ENCODE measurements at places on chromosomes 4 and X.

DNA sequence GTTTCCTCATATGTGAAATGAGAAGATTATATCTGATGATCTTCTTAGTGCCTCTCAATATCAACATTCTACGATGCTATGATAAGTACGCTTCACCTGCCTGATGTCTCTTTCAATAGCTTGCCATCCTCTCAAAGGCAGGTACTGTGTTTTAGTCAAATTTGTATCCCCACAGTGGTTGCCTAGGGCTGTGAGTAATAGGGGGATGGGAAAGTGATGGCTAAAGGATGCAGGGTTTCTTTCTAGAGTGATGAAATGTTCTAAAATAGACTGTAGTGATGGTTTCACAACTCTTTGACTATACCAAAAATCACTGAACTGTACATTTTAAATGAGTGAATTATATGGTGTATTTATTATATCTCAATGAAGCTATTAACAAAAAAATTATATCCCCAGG is 142.8 kb downstream of the HS6ST2 start:
- DNase-seq: no peak

- DNase-seq: no peak
Observed at GRCh38 chrX:102744307-102744706, 23.8 kb downstream of the GPRASP3 start.

DNA sequence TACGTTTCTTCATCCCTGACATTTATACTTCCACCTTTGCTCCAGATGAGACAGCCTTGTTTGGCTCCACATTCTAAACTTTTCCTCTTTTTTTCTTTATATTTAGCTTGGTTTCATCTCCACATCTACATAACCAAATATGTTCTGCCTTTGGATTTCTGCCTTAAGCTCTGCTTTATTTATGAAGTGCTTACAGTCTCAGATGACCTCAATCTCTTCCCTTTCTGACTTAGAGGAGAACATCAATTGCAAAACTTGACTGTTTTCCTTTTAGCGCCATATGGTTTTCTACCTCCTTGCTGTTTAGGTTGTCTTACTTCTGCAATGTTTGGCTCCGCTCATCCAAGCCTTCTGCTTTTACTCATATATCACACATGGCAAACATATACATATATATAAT is 7.5 kb downstream of the ASB5 start:
- DNase-seq: no peak

- DNase-seq: peak; percentile 33
Observed at GRCh38 chrX:53186351-53186750, 38.7 kb downstream of the KDM5C start.

- no peak for DNase-seq
Observed at GRCh38 chr4:182531555-182532162, 288.5 kb downstream of the TENM3 start.

DNA sequence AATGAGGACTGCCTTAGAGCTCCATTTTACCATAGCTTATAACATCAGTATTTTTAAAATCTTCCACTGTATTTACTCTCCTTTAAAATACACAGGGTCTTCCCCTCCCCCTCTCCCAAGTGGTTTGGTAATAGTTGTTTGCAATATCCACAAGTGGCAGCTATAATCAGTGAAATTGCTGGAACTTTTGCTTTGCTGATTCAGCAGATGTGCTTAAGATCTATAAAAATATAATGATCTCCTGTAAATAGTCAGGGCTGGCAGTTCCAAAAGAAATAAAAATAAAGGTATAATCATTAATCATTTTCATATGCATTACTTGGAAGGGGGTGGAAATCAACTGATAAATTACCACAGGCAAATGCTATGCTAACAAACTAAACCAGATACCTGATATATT is 345.2 kb downstream of the KLHL13 start:
- DNase-seq: no peak

GRCh38 chrX:103687073-103687695 is 685 bp upstream of the MORF4L2 start:
- peak; percentile 83 for DNase-seq

GRCh38 chrX:72526534-72527508 is 45.8 kb downstream of the HDAC8 start:
- DNase-seq: no peak

DNA sequence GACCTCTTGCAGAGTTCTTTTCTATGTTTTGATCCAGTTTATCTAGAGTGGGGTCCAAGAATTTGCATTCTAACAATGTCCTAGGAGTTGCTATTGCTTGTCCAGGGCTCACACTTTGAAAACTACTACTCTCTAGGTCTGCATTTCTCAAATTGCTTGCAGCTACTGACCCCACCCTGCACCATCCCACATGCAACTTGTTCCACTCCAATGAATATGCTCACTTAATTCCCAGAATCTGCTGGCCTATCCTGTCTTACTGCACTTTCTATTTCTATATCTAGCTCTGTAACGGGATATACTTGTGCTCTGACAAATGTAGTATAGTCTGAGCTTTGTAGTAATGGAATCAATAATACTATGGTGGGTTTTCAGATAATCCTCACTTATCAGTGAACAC is 570.3 kb downstream of the IQCM start:
- no peak for DNase-seq

DNA sequence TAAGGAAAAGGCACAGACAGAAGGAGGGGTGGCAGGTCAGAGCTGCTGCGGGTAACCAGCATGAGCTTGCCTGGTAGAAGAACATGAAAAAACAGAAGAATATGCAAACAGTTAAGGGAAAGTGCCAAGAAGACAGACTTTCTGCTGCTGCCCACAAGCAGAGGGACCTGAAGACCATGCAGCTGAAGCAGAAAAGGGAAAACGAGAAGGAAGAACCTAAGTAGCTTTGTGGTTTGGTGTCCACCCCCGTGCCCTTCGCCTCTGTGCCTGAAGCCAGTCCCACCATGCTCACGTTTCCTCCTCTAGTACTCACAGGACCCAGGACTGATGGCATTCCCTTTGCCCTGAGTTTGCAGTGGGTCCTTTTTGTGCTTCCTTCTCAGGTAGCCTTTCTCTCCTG is 62.8 kb downstream of the UBA6 start:
- DNase-seq: no peak

- DNase-seq: no peak
Observed at GRCh38 chr4:129146639-129147038, 50.7 kb downstream of the C4orf33 start.

DNA sequence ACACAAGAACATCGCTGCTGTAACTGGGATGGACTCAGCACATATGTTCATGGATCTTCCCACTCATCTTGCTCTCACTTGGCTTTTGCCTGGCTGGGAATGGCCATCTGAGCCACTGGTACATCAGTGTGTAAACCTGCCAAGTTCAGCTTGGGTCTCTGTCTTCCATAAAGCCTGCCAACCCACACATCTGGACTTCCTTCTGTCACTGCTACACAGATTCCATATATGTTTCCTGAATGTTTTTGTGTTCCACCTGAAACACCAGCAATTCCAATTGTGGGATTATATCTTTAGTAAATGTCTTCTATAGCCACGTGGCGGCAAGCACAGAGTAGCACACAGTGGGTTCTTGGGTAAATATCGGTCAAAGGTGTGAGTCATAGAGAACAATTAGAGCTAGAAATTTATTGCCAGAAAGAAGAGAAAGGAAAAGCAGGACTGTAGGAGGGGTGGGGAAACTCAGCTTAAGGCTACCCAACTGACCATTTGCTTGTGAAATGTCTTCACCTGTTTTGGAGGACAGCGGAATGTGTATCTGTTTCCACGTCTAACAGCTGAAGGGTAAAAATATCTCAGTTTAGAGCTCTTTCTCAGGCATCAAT is 125.9 kb downstream of the MFAP3L start:
- no peak for DNase-seq

DNA sequence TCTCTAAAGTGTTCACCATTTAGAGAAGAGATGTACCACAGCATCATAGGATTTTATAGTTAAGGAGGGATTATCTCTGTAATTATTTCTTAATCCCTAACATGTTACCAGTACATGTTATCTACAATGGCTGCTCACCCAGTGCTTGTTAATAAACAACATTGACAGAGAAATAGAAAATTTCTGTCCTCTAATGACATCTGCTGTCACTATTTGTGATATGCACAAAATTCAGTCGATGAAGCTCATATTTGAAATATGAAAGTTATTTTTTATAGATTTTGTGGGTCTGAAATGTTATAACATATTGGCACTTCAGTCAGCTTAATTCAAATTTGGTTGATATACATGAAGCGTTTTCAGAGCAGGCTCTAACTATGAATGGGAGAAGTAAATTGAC is 48.8 kb upstream of the GRXCR1 start:
- no peak for DNase-seq

GRCh38 chrX:70592091-70592490 is 147.5 kb downstream of the DLG3 start:
- no peak for DNase-seq

GRCh38 chr4:170001745-170002267 is 24.4 kb downstream of the MFAP3L start:
- no peak for DNase-seq

DNA sequence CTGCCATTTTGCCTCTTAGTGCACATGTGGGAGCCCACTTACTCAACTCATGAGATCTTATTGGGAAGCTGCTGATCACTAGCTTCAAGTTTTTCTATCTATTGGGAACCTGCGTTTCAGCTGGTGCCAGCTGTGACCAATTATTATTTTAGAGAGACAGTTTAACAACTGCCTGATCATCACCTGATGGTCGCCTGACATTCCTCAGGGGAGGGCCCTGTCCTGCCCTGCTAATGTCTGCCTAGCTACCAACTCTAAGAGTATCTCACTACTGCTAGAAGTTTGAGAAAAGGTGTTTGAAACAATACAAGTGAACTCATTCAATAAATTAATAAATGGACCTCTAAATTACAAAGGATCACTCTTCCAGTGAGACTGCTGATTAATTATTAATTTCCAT is 95.5 kb downstream of the PCDH7 start:
- no peak for DNase-seq

DNA sequence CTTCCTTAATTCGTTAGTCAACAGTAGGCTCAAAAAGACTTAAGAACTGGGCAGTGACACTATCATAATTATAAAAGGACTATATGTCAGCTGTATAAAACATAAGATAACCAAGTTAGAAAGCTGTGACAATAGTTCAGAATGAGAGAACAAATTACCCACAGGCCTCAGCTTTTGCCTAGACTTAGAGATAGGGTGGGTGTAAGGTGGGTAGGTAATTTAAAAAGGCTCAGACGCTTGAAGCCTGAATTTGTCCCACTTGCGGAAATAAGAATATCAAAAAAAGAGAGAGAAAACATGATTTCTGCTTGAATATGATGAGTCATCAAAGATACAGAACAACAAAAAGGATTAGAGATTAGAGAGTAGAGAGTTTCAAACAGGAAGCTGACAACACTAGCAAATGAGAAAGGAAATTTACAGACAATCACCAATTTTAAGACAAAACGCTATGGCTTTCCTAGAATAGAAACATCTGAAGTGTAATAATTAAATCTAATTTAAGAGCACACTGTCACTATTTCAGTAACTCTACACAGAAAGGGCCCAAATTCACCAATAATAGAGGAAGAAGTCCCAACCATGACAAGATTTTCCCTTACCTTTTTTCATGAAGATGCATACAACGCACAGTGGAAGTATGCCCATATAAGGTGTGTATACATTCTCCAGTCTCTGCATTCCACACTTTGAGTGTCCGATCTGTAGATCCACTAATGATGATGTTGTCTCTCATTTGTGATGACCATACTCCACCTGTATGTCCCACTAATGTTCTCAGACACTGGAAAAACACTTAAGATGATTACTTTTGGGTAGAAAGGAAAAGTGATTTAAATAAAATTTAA is 208.1 kb downstream of the FBXW7 start:
- no peak for DNase-seq

- no peak for DNase-seq
Observed at GRCh38 chr4:6964858-6965257, 55.2 kb downstream of the TBC1D14 start.

GRCh38 chr4:19030048-19030447 is 1008.5 kb upstream of the LCORL start:
- DNase-seq: peak; percentile 3

- DNase-seq: no peak
Observed at GRCh38 chr4:87734936-87735335, 64.4 kb upstream of the IBSP start.

GRCh38 chr4:10106421-10107039 is 10.1 kb downstream of the WDR1 start:
- DNase-seq: peak; percentile 76

- DNase-seq: no peak
Observed at GRCh38 chr4:81906905-81907304, 435.2 kb upstream of the RASGEF1B start.

DNA sequence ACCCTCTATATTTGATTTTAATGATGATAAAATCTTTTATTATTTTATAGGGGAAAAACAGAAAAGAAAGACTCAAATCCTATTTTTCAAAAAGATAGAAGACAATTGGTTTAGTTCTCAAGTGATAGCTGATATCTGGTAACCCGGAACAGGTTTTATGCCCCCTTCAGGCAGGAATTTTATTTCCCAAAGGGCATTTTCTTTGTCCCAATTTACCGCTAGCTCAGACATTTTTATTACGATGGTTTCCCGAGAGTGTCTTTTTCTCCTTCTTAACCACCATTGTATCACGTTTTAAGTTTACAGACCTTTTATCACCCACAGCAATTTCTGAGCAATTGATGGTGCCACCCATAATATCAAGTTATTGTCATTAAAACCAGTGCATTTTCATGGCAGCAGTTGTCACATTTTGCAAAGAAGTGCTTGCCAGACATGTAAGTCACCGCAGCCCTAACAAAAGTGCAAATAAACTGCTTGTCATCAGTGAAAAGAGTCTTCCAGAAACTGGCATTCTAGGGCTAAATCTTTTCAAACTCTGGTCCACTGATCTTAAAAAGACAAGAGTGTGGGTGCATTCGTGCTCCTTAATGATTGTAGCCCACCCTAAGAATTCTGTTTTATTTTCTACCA is 204.8 kb upstream of the VCX start:
- no peak for DNase-seq

DNA sequence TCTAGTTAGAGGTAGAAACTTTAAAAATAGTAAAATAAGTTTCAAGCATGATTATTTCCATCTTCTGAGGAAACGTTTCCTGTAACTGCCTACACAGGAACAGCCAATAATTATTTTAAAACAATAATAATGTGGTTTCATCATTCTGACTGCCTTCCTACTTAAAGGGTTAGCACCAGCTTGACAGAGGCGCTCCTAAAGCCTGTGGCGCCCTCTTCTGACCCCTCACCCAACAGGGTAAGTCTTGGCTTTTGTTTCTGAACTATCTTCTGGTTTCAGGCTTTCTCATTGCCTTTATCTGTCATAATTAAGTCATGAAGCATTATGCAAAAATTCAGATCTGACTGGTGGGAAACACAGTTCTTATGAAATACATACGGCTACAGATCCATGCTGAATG is 96.7 kb downstream of the ITM2A start:
- no peak for DNase-seq

DNA sequence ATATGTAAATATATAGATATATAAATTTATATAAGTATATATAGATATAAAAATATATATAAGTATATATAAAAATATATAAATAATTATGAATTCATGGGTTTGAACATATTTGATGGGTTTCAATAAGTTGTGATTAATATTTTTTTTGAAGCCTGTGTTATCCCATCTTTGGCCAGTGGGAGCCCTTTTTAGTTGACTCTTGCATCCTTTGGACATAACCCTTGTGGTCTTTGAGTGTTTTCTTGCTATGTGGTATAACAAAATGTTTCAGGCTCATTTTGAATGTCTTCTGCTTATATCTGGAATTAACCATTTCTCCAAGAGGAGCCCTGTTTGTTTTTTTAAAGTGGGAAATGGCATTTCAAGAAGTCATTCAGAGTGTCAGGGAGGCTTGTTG is 15.2 kb downstream of the SNX25 start:
- DNase-seq: no peak

GRCh38 chr4:120683897-120684540 is 238.5 kb downstream of the PRDM5 start:
- no peak for DNase-seq

- DNase-seq: no peak
Observed at GRCh38 chr4:138736362-138736761, 279.2 kb upstream of the NOCT start.
